ENCODE measurements at places on chromosomes 16 and 17.
A peak's percentile ranks its signal among the peaks of the same experiment; 100 is the strongest.

DNA sequence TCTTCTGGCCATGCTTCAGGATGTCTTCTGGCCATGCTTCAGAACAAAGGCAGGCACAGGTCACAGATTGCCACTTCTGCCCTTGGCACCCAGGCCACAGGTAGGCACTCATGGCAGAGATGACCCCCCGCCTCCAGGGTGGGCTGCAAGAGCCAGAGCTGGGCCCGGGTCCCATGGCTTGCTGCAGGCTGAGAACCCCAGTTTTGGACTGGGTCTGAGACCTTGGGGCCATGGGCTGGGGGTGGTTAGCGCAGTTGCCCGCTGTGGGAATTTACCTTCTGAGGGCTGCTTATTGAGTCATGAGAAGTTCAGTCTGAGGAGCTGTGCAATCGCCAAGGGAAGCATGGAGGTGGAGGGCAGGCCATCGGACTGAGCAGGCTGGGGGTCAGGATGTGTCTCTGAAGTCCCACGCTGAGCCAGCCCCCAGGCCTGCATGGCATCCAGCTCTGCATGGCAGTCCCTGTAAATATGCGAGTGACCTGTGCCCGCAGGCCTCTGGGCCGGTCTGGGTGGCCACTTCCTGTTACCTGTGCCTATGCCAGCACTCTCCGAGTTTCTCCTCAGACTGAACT is 1.7 kb downstream of the ANKRD13B start:
- no peak for DNase-seq

- peak; percentile 85 for DNase-seq
These were observed 11.0 kb downstream of the KRT32 start for GRCh38 chr17:41456204-41456603.

- no peak for DNase-seq
These were observed 624.4 kb upstream of the C16orf82 start for GRCh38 chr16:26442321-26442720.

- DNase-seq: no peak
These were observed 60.8 kb upstream of the CLEC18A start for GRCh38 chr16:69890114-69890891.

GRCh38 chr16:87581857-87582215 is 20.5 kb upstream of the JPH3 start:
- peak; percentile 62 for DNase-seq

- DNase-seq: no peak
These were observed 206.5 kb downstream of the RBFOX3 start for GRCh38 chr17:79404136-79404911.

- no peak for DNase-seq
These were observed 2.9 kb downstream of the IRF8 start for GRCh38 chr16:85901773-85902365.

- DNase-seq: peak; percentile 55
These were observed 22.7 kb downstream of the BCO1 start for GRCh38 chr16:81261049-81261648.
